Hematopoietic multipotent progenitor cell treated with erythropoietin and hydrocortisone succinate and interleukin-3 and kit ligand, for 4 days (in vitro differentiated cells): ENCODE measurements at places on chromosomes 2 and 18.

DNA sequence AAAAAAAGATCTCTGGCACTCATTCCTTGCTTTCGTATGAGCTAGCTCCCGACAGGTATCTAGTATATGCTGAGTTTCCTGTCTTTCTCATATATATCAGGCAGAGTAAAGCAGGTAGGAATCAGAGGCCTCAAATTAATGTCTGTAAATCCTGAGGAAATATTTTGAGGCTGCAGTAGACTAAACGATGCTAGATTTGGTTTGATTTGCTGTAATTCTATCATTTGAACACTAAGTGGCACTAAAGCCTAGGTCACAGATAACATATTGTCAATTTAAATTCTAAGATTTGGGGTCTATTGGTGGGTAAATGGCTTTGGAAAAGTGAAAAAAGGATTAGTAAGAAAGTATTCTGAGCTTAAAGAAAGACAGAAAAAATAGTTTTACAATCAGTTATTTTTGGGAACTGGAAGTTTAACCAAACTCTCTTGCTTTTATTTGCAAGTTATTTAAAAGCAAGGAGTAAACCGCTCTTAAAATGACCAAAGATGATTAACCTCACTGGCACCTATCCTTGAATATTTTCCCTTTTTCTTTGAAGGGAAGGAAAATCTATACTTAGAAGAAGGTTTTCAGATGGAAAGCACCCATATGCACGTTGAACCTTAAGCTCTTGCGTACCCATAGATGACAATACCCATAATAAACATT lies 37.6 kb upstream of the SLC4A10 start:
- peak; percentile 51 for DNase-seq

- no peak for DNase-seq
These were observed 33.8 kb upstream of the ROCK1 start for GRCh38 chr18:21145371-21145770.

GRCh38 chr2:71889759-71890684 lies 257.6 kb downstream of the CYP26B1 start:
- DNase-seq, result no peak

- DNase-seq, result no peak
These were observed 80.1 kb downstream of the LAMA1 start for GRCh38 chr18:7037470-7037869.

GRCh38 chr2:132597831-132598230 lies 72.2 kb downstream of the LYPD1 start:
- DNase-seq, result no peak

- DNase-seq, result peak; percentile 59
These were observed 38.3 kb downstream of the DHRS9 start for GRCh38 chr2:169107645-169108044.

DNA sequence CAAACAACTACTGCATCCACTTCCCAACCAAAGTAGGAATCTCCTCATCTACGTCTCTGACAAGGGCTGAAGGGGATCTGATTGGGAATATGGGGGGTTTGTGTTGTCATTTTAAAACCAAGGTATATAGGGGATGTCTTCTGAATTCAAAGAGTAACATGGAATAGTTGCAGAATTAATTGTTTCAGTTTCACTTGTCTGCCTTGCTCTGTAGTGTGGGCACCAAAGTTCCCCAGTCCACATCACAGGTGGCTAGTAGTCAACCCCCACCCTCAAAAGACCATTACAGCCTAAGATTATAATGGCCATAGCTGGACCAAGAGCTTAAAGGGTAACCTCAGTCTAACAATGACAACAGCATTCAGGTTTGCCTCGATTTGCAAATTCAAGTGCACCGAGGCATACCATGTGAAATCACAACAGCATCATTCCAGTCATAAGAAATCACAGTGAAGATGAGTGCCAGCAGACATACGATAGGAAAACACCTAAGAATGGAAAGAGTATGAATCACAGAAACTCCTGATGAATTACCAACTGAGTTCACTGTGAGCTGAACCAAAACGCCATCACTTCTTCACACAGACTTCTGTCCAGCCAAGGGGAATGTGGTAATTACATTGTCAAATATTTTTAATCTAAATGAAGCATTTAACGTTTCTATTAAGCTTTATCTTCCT lies 52.4 kb downstream of the MYO5B start:
- no peak for DNase-seq

DNA sequence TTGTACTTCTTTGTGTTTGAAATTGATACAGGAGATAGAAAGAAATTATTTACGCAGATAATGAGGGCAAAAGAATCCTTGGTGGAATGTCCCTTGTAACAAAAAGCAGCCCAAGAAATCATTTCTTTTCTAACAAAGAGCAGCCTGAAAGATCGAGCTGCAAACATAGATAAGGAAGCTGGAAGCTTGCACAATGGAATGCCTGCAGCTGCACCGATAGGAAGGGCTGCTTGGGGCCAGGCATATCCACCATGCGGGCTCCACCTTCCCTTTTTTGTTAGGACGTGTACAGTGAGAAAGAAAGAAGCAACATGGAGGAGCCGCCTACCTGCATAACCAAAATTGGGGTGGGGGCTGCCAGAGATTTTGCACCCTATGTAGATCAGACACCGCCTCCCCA lies 568.7 kb downstream of the METTL4 start:
- peak; percentile 69 for DNase-seq

- no peak for DNase-seq
These were observed 112.2 kb downstream of the TRIB2 start for GRCh38 chr2:12828980-12829379.

DNA sequence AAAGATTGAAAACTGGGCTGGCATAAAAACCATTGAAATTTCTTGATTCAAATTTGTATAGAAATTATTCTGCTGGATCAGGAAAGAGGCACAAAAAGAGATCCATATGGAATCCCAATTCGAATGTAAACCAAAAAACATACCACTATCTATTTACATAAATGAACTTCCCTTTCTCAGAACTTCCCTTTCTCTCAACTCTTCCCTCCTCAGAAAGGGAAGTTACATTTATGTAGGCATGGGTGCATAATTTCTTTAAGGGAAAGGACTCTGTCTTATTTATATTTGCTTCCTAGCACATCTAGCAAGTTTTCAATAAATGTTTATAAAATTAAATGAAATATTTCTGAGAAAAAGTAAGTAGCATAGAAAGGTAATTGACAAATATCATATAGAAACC lies 398.1 kb upstream of the ATP5MC3 start:
- DNase-seq, result peak; percentile 66

GRCh38 chr2:240468303-240469238 lies 33.1 kb downstream of the GPC1 start:
- no peak for DNase-seq

- no peak for DNase-seq
These were observed 161.3 kb upstream of the SMAD7 start for GRCh38 chr18:49112031-49112430.

DNA sequence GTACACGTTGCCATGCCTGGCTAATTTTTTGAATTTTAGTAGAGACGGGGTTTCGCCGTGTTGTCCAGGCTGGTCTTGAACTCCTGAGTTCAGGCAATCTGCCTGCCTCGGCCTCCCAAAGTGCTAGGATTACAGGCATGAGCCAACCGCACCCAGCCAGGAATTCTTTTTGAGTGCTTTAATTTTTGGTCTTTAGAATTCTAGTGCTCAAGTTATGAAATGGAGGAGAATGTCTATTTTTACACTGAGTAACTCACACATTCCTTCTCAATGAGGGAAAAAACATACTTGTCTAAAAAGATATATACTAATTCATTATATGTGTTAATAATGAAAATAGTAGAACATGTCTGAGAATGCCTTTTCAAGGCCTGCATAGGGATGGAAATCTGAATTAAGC lies 8.5 kb downstream of the ZNF396 start:
- DNase-seq, result no peak

DNA sequence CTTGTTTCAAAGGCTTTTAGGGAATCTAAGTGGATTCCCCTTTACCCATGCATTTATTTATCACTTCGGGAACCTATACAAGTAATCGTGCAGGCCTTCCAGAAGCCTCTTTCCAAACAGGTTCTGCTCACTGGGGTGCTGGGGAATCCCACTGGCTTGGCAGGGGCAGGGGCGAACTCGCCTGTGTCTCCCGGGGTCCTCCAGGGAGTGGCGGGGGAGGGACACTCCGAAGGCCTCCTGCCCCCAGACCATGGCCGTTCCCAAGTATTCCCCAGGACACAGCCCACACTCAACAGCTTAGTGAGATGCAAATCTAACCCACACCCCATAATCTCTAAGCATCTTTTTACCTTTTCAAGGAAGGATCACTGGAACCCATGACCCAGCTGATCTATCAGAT lies 6.5 kb downstream of the DNMT3A start:
- DNase-seq, result no peak

DNA sequence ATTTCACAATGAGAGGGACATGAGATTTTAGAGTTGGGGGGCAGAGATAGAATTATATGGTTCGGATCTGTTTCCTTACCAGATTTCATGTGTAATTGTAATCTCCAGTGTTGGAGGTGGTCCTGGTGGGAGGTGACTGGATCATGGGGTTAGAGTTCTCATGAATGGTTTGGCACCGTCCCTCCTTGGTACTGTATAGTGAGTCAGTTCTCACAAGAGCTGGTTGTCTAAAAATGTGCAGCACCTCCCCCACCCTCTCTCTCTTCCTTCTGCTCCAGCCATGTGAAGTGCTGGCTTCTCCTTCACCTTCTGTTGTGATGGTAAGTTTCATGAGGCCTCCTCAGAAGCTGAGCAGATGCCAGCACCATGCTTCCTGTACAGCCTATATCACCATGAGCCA lies 138.1 kb downstream of the SCG2 start:
- no peak for DNase-seq

GRCh38 chr2:18791172-18791797 lies 201.9 kb upstream of the NT5C1B start:
- no peak for DNase-seq

GRCh38 chr2:203341741-203342310 lies 13.6 kb downstream of the ABI2 start:
- no peak for DNase-seq

DNA sequence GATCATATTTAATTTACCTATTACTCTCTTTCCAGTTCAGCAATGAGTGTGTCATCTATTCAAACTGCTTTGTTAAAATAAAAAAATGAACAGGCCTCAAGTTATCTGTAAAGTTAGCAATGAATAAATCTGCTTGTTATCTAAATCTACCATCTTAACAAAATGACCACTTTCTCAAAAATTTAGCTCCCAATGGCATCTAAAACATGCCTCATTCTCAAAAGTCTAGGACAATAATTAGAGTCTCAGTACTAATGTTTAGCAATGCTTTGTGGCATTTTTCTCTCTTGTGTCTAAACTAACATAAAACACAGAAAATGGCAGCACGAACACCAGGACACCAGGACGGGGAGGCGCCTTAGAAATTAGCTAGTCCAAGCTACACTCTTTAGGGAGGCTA lies 3.6 kb upstream of the ASAP2 start:
- DNase-seq, result no peak

DNA sequence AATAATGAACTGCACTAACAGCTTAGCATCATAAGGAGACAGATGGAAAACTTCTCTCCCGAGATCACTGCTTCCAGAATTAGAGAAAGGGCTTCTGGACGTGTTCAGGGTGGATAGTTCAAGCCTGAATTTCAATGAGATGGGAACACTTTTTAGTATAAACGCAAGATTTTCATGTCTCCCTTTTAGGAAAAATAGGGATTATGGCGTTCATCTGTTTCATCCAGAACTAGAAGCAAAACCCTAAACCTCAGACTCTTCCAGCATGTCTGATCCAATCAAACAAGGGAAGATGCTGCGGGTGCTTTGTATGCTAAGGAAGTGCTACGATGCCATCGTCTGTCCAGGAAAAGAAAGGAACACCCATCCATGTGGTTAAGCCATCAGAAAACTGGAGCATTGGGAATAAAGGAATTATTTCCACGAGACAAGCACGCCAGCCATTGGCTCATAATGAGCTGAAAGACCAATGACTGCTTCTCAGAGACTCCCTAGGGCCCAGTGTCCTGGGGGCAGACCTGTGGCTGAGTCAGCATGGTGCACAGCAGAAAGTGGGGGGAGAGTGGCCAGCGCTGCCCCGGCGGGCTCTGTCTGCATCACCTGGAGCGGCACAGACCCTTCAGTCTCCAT lies 65.9 kb upstream of the AFF3 start:
- no peak for DNase-seq

DNA sequence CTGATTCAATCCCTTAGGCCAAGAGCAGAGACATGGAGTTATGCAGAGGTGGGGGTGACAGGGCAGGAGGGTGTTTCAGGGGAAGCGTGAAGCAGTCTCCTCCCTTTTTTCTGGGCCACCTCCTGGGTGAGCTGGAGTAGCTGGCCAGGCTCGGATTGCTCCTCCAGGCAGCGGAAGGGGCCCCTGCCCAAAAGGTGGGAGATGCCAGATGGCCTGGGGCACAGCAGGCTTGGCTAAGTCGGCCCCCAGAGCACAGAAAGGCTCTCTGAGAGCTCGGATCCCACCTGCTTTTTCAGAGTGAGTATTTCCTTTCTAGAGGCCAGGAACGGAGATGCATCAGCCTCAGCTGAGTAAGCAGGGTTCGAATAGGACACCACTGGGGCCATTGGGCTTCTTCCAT lies 196.9 kb downstream of the ANKRD30B start:
- no peak for DNase-seq
